ENCODE measurements at places on chromosomes 6 and 20.

DNA sequence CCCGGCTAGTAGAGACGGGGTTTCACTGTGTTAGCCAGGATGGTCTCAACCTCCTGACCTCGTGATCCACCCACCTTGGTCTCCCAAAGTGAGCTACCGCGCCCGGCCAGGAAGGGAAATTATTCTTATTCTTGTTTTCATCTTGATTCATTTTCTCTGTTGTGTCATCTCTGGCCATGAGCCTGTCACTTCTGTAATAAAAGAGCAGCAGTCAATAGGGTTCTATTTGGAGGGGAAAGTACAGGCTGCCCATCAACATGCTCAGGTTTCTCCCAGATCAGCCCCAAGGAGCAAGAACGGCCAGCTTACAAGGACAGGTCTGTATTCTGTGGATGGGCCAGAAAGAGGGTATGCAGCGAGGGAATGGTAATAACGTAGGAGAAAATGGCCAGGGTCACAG is 345.0 kb downstream of the PREX1 start:
- no peak for DNase-seq

GRCh38 chr20:50484271-50484976 is 25.8 kb upstream of the PTPN1 start:
- no peak for DNase-seq

DNA sequence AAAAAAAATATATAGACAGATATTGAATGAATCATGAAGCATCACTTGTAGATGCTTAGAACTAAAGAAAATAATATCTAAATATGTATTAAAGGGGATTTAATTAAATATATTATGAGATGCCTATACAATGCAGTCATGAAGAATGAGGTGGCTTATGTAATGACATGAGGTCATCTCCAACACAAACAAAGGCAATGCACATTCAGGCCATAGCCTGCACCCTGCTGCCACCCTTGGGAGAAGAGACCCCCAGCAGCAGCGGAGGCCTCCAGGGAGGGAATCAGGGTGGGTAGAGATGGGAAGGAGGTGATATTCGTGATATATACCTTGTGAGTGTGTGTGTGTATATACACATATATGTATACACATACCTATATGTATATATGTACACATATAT is 26.4 kb upstream of the SSTR4 start:
- DNase-seq = no peak

DNA sequence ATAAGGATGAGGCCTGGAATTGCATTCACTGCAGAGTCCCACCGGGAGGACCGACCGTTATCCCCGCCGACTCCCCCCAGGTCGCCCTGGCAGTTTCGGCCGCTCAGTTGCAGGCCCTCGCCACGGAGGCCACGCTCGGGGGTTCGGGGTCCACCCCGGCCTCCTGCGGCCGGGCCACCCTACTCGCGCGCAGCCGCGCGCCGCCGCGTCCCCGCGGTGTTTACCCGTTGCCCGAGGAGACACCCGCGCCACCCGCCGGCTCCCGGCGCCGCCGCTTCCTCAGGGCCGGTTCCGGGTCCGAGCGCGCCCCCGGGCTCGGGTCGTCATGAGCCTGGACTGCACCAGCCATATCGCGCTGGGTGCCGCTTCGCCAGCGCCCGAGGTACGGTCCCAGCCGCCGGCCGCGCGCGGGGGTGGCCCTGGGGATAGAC is at the start of gene CCDC170:
Gene CCDC170 (plus strand): TSS at position 214 of the 431 bp plus-strand sequence. CDS start 112 bp downstream, at position 326.
- DNase-seq = peak; percentile 12

- DNase-seq = peak; percentile 62
Observed at GRCh38 chr6:130872250-130873095, 45.3 kb downstream of the SMLR1 start.

DNA sequence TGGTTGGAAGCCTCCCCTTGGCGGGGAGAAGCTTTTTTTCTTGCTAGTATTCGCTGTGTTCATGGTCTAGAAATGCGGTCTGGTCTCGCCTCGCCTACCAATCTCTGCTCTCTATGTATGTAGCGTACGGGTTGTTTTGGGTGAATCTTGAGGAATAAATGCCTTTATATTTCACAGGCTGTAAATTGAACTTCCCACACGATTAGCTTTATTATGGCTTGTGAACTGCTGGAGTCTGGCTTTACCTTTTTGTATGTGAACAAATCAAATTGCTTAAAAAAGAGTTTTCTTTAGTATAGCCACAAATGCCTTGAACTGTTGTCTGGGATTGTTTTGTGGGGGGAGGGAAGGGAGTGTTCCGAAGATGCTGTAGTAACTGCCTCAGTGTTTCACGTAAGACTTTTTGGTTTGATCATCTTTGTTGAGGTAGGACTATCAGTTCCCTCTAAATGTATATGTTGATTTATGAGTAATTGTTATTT is 2.2 kb downstream of the INSM1 start:
- DNase-seq = no peak

- no peak for DNase-seq
Observed at GRCh38 chr6:16374016-16374415, 135.6 kb downstream of the GMPR start.

DNA sequence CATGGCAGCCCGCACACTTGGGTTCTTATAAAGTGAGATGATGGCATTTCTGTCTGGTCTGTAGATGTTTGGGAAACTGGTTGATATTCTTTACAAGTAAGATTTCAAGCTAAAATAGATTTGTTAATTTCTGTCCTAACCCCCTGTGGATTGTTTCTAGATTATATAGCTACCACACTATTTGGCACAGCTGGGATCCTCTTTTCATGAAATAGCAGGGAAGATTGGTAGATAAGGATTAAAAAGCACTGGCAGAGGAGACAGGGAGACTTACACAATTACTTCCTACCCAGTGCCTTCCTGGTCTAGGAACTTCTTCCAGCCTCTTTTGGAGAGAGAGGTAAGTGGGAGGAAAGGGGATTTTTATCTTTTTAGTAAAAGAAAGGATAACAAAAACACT is 13.2 kb upstream of the ATXN1 start:
- DNase-seq = no peak

GRCh38 chr6:28274888-28275287 is 6.5 kb upstream of the PGBD1 start:
- no peak for DNase-seq

- no peak for DNase-seq
Observed at GRCh38 chr6:90249458-90249857, 47.2 kb downstream of the BACH2 start.

- DNase-seq = no peak
Observed at GRCh38 chr6:57072108-57072507, 17.9 kb upstream of the ZNF451 start.
